Activated CD4-positive, alpha-beta T cell treated with anti-CD3 and anti-CD28 coated beads for 1 hour (primary cell): ENCODE measurements at places on chromosomes 5 and 9.

- DNase-seq, result no peak
Measured at GRCh38 chr9:121881920-121882500, 211.1 kb downstream of the TTLL11 start.

- DNase-seq, result no peak
Measured at GRCh38 chr5:33649549-33650482, 209.1 kb downstream of the TARS1 start.

- DNase-seq, result no peak
Measured at GRCh38 chr5:145345511-145346287, 489.4 kb downstream of the PRELID2 start.

DNA sequence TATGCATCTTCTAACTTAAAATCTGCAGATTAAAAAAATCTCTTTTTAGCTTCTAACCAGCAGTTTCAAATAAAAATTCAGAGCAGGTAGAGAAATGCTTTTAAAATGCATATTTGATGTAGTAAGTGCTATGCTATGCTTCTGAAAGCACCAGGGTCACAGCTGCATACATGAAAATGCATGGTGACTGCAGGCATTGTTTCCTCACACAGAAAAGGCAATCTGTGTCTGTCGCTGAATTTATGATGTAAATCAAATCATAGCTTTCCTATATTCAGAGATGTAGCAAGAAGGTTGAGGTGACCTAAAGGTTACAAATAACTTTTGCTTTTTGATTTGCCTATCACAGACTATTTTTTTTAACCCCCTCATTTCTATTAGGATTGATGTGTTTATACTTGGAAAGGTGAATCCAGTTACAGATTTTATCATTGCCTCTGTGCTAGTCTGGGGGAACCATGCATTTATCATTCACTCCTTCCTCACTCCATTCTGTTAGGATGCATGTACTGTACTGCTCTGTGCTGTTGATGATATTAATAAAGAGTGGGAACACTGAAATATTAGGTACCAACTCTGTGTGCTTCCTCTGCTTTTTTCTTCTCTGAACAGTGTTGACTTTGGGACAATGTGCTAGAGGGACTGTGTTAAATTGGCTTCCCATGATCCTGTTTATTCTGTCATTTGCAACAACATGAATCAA is 65.6 kb downstream of the FOCAD start:
- no peak for DNase-seq
